ENCODE measurements at places on chromosomes 16 and 17.

- no peak for DNase-seq
Measured at GRCh38 chr17:75640556-75641119, 7.4 kb downstream of the SMIM5 start.

DNA sequence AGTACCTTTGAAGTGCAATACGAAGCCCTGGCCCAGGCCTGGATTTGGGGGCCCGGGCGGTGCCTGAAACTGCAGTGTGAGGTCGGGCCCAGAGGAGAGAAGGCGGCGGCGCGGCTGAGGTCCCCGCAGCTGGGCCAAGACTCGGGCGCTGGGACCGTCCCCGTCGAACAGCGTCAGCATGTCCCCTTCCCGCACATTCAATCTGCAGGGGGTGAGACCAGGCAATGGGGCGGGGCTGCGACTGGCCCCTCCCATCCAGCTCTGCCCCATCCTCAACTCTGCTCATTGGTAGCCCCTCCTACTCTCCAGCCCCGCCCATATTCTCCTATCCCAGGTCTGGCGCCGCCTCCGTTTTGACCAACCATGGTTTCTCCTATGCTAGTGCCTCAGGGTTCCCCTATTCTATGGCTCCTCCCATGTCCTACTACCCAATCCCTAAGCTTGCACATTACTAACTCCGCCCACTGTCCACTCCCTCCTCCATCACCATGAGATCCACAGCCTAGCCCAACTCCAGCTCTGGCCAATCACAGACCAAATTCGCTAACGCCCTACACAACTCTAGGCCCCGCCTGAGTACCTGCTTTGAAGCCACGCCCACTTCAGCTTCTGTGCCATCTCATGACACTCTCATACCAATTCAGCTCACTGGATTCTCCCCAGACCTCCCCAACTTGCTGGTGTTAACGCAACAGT, 14.4 kb upstream of the CDIPT start:
- peak; percentile 80 for DNase-seq

DNA sequence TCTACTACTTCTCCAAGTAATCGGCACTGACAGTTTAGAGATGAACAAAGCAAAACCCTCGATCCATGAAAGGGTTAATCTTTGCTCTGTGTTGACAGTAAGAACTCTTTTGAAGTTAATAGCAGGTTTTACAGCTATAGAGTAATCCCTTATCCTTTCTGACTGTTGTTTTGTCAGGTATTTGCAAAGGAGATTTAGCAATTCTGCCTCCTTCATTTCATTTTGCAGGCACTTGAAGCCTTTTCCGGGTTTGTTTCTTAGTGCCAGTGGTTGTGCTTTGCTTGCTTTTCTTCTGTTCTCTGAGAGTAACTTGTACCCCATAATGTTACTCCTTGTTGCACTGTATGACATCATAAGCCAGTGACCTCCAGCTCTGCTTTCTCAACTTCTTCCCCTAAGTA, 64.5 kb downstream of the TANGO6 start:
- no peak for DNase-seq

DNA sequence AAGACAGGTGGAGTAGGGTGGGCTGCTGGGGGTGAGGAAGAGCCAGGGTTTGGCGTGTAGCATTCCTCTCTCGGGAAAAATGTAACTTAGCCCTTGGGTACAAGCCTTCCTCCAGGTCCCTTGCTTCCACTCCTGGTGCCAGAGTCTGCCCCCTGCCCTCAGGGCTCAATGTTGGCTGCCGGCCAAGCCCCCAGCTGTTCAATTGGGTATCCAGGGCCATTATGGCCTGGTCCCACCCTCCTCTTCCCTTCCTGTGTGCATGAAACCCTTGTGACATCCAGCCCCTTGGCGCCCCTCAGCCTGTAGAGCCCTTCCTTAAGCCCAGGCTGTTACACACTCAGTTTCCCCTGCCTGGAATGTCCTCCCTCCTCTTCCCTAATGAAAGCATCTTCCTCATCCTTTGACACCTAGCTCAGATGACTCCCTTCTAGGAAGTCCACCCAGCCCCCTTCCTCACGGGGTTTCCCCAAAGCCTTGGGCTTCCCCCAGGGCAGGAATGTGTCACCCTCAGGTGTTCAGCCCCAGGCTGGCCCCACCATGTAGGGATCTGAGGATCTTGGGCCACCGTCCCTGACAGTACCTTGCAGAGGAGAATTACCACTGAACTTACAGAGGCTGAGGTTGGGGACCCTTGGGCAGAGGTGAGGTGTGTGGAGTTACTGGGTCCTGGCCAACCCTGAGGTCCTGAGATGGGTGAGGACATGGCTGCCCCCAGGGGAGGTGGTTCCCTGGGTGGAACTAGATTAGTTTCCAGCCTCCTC, 30.0 kb downstream of the B9D1 start:
- DNase-seq, result no peak

DNA sequence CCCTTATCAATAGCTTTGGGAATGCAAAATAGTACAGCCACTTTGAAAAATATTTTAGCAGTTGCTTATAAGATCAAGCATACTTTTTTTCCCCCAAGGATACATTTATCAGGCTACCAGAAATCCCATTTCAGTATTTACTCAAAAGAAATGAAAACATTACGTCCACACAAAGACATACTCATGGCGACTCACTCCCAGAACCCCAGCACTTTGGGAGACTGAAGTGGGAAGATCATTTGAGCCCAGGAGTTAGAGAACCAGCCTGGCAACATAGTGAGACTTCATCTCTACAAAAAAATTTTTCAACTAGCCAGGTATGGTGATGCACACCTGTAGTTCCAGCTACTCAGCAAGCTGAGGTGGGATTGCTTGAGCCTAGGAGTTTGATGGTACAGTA, 5.9 kb downstream of the SKA2 start:
- peak; percentile 44 for DNase-seq

DNA sequence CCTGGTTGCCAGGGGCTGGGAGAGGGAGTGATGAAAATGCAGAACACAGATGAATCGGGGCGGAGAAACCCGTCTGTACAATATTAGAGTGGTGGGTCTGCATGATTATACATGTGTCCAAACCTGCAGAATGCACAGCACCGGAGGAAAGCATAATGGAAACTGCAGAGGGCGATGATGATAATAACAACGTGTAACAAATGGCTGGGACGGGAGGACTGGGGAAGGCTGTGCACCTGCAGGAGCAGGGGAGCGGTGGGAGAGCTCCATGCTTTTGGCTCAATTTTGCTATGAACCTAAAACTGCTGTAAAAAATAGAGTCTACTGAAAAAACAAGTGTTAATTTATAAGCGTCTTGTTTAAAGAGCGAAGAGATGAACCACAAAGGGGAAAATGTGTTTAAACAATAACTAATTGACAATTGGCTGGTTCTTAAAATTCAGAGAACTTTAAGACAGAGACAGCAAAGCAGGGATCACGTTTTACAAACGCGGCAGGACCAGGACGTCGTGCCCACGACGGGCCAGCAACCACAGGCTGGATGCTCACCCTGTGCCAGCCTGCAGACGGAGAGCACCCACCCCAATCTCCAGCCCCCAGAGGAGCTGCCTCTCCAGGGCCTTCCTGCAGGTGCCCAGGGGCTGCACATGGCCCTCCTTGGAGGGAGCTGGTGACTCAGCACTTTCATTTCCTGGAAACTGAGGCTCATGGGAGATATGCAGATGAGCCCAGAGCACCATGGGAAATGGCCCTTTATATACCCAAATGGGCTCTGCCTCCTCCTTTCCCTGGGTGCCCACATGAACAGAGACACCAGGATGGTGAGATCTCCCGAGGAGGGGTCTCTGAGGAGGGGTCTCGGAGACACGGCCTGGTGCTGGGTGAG, at the start of gene TEX19:
Gene TEX19 (plus strand): TSS at position 783 of the 886 bp plus-strand sequence. CDS start 2,904 bp downstream, outside the sequence.
- DNase-seq, result no peak

- no peak for DNase-seq
Measured at GRCh38 chr17:40633871-40634270, 13.7 kb downstream of the SMARCE1 start.

GRCh38 chr17:5281814-5282641, at the start of gene RABEP1:
Gene RABEP1, plus strand, starts transcription at chr17:5282284. Its CDS starts 203 bp downstream, at chr17:5282487.
- DNase-seq, result peak; percentile 88

Data from epithelial cell of esophagus (primary cell).